SW480 (cell line): ENCODE measurements at places on chromosomes 13 and 19.
A peak's percentile ranks its signal among the peaks of the same experiment; 100 is the strongest.

DNA sequence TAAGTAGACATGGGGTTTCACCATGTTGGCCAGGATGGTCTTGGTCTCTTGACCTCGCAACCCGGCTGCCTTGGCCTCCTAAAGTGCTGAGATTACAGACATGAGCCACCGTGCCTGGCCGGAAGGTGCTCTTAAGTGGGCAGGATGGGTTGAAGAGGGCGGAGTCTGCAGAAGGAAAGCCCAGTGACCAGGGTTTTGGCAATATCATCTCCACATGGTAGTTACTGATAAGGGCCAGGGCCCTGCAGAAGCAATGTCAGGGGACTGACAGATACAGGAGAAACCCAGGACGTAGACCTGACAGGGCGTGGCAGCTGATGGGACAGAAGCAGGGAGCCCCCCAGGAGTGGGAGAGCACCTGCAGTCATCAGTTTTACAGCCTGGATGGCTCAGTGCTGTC, 45.7 kb upstream of the RNF113B start:
- DNase-seq = no peak

DNA sequence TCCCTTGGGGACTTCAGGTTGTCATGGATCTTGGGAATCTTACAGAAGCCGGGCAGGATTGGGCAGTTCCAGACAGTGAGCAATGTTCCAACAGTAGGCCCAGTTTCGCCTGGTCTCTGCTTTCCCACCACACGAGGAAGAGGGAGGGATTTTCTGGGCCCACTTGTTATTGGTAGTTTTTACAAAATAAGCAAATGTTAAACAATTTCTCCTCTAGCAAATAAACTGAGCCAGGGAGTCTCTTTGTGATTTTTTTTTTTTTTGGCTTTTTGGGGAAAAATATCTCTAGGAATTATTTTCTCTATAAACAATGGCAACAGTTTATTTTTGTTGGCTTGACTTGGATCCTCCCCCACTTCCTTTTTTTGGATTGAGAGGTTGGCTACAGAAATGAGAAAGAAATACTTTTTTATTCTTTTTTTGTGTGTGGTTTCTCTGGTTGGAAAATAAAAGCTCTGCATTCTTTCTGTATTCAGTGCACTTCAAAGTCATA, 89.3 kb downstream of the TM9SF2 start:
- DNase-seq = no peak

DNA sequence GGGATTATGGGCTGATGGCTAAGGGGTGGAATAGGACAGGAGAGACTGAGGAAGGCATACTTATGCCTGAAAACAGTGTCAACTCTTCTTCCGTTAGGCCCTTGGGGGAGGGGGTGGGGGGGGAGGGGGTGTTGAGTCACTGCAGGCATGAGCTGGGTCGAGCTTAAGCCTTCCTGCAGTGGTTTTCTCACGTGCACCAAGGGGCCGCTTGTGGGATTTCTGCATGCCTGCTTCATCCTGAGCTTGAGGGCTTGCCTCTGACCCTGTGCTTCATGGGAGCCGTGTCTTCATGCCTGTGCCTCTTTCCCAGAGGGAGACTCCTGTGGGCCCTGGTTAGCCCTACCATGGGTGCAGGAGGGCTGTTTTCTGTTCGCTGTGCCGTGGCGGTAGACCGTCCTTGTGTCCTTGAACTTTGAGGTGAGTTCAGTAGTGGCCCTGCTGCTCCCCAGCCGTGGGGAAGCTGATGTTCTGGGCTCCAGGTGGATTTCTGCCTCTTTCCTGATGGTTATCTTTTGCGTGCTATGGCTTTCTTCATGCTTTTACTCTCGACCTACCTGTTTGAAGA, 186.1 kb downstream of the PCCA start:
- DNase-seq = no peak

- DNase-seq = no peak
Measured at GRCh38 chr13:98563071-98563470, 13.8 kb downstream of the STK24 start.

GRCh38 chr19:46410205-46411087, 2.9 kb downstream of the CCDC8 start:
- DNase-seq = no peak

- DNase-seq = peak; percentile 29
Measured at GRCh38 chr19:31548941-31549340, 199.7 kb upstream of the TSHZ3 start.

DNA sequence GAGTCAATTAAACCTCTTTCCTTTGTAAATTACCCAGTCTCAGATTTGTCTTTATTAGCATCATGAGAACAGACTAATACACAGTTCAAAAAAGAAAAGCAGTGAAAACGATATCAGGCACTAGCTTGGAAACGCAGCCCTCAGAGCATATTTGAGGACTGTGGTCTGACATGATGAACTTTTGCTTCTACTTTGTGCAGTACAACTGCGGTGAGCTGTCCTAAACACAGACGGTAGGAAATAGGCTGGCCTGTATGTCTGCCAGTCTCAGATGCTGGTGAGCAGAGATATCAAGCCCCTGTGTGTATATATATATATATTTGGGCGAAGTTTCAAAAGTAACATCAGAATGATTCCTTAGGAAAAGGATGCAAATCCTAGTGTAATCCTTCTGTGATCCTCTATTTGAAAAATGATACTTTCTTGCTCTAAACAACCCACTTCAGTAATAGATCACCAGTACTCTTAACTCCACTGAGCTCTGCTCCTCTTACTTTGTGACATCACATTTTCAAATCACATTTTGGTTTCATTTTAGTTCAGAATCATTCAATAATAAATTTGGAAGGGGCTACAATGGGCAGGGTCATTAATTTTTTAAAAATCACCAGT, 74.4 kb downstream of the TNFRSF19 start:
- DNase-seq = no peak

DNA sequence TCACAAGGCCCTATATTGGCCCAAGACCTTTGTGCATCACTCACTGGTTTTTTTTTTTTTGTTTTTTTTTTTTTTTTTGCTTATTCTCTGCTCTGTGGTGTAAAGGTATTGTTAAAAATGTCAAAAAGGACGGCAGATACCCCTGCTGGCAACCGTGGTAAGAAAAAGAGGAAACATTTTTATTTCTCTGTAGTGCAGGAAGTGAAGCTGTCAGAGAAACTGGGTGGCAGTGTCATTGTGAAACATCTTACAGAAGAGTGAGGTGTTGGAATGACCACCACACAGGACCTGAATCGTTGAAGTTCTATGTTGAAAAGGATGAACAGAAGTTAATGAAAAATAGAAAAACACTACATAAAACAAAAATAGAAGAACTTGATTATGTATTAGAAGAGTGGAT, 346.4 kb downstream of the FGF9 start:
- DNase-seq = no peak

GRCh38 chr19:14027856-14028450, at the start of gene RLN3:
Gene RLN3 (plus strand): TSS chr19:14028148. CDS start chr19:14028205, 57 bp downstream.
- DNase-seq = no peak

- DNase-seq = peak; percentile 75
Measured at GRCh38 chr19:16888629-16889365, at the start of gene F2RL3. Gene F2RL3 (plus strand): TSS chr19:16888999. CDS start chr19:16889190, 191 bp downstream.

DNA sequence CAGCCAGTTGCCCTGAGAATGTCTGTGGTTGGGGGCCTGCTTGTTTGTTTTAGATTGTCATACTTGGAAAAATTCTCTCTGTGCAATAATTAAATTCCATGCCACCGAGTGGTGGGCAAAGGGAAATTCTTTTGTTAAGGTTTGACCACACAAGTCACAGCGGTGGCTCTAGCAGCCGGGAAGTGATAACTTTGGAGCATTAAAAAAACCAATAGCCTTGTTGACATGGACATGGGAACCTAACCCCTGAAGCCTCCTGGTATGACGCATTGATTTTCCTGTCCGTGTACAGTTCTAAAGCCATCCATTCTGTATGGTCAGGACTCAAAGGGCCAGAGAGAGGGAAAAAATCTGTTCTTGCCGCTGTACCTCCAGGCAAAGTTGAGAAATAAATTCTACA, 384.9 kb upstream of the ZNF507 start:
- peak; percentile 9 for DNase-seq

DNA sequence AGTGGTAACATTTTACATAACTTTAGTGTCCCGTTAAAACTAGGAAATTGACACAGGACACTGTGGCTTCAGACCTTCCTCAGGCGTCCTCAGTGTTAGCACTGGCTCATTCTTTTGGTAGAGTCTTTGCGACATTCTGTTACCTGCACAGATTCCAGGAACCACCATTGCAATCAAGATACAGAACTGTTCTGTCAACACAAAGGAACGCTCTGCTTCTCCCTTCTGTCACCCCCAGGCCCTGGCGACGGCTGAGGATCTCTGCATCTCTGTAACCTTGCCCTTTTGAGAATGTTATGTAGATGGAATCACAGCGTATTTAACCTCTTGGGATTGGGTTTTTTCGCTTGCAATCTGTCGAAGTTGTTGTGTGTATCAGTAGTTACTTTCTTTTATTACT, 22.6 kb downstream of the KDM4B start:
- DNase-seq = no peak

DNA sequence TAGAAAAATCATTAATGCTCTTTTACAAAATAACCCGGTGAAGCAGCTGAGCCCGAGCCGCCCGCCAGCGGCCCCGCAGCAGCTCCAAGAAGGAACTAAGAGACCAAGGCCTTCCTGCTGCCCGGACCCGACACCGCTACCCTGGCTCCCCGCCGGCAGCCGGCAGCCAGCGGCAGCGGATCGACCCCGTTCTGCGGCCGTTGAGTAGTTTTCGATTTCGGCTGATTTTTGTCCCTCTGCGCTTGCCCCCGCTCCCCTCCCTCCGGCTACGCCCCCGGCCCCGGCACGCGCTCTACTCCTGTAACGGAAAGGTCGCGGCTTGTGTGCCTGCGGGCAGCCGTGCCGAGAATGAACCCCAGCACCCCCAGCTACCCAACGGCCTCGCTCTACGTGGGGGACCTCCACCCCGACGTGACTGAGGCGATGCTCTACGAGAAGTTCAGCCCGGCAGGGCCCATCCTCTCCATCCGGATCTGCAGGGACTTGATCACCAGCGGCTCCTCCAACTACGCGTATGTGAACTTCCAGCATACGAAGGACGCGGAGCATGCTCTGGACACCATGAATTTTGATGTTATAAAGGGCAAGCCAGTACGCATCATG, at the start of gene PABPC3:
PABPC3 (plus strand) TSS at position 286 of the 603 bp plus-strand sequence; CDS start at position 349, 63 bp downstream.
- no peak for DNase-seq

GRCh38 chr19:815079-815774, 6.5 kb downstream of the PLPPR3 start:
- DNase-seq = no peak

GRCh38 chr13:106551350-106551749, 15.9 kb upstream of the EFNB2 start:
- DNase-seq = no peak

- peak; percentile 49 for DNase-seq
Measured at GRCh38 chr13:18998389-18998788, 183.2 kb downstream of the TUBA3C start.

DNA sequence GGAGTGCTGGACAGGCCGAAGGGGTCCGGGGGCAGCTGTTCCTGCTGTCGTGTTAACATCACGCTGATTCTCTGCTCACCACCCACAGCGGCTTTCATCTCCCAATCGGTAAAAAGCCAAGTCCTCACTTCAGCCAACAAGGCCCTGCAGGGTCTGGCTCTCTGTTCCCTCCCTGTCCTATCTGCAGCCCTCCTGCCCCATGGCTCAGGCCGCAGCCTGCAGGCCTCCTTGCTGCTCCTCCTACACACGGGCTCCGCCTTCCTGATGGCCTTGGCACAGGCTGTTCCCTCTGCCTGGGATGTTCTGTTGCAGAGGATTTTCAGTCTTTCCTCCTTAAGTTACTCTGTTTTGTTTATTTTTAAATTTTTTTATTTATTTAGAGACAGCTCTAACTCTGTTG, 22.2 kb downstream of the FUZ start:
- DNase-seq = no peak

DNA sequence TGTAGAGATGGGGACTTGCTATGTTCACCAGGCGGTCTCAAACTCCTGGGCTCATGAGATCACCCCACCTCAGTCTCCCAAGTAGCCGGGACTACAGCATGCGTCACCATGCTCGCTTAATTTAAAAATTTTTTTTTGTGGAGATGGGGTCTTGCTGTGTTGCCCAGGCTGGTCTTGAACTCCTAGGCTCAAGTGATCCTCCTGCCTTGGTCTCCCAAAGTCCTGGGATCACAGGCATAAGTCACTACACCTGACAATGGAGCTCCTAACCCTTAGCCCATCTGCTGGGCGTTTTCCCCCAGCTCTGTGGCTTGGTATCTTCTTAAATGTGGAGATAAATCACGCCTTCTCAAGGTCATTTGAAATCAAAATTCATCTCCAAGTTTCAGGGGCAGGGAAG, 6.3 kb upstream of the ADAMTS10 start:
- no peak for DNase-seq

- no peak for DNase-seq
Measured at GRCh38 chr13:75309981-75310580, 171.9 kb downstream of the TBC1D4 start.

DNA sequence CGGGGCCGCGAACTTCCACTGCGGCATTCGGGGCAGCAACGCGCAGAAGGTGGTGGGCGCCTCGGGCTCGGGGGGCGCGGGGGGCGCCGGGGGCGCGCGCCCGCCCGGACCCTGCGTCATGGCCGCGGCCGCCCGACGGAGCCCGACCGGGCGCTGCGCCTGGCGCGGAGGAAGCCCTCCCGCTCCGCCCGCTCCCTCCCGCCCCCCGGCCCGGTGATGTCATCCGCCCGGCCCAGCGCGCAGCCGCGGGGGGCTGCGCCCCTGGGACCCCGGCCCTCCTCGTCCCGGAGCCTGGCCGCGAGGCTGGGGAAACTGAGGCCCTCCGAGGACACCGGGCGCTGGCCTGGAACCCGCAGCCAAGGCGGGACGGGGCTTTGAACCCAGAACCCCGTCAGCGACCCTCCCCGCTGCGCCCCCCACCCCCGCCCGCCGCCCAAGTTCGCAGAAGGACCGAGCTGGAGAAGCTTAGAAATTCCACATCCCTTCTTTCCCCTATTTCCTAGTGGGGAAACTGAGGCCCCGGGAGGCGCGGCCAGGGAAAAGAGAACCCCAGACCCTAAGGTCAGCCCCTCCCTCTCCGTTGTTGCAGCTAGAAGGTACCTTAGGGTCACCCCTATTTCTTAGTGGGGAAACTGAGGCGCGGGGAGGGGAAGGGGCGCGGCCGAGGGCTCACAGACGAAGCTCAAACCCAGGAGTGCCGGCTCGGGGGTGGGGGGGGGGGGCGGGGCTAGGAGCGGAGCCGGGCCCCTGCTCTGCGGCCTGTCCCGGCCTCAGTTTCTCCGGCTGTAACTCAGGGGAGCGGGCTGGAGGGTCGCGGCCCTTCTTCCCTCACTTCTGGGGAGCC, at the start of gene SHC2:
SHC2 (minus strand) TSS at position 157 of the 844 bp plus-strand sequence; CDS start at position 120, 37 bp downstream.
- no peak for DNase-seq
